COR-L47 (cell line): ENCODE measurements at places on chromosomes 16 and 17.

- DNase-seq = no peak
Observed at GRCh38 chr17:27338536-27338985, 44.6 kb downstream of the WSB1 start.

- DNase-seq = no peak
Observed at GRCh38 chr17:76535788-76536510, 1.6 kb downstream of the CYGB start.

- no peak for DNase-seq
Observed at GRCh38 chr17:46046957-46047356, 47.9 kb downstream of the STH start.

- no peak for DNase-seq
Observed at GRCh38 chr17:66235377-66235994, 6.3 kb upstream of the APOH start.

GRCh38 chr17:35889818-35890773 is 9.9 kb upstream of the CCL5 start:
- DNase-seq = peak; percentile 48

DNA sequence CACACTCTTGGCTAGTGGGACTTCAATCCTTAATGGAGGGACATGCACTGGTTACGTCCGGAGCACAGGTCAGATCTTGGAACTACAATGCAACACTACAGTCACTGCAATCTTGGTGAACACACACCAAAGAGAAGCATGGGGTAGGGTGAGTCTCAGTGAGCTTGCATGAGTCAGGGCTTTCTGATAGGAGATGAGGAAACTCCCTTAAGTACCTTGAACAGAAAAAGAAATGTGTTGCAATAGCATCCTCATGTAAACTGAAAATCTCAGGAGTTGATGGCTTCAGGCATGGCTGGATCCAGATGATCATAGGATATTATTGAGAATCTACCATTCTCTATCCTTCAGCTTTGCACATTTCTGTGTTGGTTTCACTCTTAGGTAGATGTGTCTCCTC is 54.1 kb downstream of the CES1 start:
- no peak for DNase-seq

- DNase-seq = no peak
Observed at GRCh38 chr17:51734462-51734861, 424.1 kb downstream of the CA10 start.
